ENCODE measurements at places on chromosomes 11 and 22.

GRCh38 chr11:117219995-117220394 lies 11.9 kb downstream of the PCSK7 start:
- no peak for DNase-seq

GRCh38 chr11:75502138-75502537 lies 23.6 kb downstream of the GDPD5 start:
- no peak for DNase-seq

DNA sequence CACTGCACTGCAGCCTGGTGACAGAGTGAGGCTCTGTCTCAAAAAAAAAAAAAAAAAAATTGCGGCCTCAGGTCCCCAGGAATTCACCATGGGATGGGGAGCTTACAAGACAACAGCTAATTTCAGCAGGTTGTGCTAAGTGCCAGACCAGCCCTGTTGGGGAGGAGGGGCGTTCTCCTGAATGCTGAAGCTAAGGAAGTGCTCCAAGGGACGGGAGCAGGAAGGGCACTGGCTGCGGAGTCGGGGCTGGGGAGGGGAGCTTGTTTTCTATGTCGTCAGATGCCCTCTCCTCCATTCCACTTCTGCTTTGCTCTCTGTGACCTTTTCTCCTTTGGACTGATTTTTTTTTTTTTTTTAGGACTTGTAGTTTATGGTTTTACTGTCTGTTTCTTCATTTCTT lies 4.5 kb downstream of the ADAMTS15 start:
- DNase-seq, result no peak

- no peak for DNase-seq
Measured at GRCh38 chr11:70863186-70863585, 389.2 kb downstream of the SHANK2 start.

DNA sequence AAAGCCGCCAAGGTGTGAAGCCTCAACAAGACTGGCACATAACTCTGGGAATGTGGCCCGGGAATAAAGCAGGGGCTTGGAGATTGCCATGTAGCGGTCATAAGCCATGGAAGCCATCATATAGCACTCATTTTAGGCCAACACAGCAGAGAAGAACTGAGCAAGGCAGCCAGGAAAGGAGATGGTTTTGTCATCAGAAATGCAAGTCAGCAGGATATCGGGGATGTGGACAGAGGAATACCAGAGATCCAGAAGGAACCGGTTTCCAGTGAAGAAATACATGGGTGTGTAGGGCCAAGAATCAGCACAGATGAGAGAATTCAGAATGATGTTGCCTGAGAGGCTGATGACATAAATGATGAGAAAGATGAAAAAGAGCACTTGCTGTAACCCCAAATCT lies 3.0 kb upstream of the OR9G4 start:
- no peak for DNase-seq

GRCh38 chr11:129960216-129961214 lies 42.1 kb downstream of the PRDM10 start:
- DNase-seq, result no peak

- DNase-seq, result no peak
Measured at GRCh38 chr22:19798891-19799293, 38.3 kb downstream of the TBX1 start.

DNA sequence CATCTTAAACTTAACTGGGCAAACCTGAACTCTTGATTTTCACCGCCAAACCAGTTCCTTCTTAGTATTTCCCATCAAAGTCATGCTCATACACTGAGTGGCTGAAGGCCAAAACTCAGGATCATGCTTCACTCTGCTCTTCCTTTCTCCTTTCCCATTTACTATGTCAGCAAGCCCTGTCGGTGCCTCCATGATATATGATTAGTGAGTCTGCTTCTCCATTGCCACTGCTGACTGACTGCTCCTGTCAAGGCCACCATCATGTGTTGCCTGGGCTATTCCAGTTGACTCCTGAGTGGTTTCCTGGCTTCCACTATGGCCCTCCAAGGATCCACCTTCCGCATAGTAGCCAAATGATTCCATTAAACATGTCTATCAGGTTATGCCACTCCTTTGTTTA lies 42.8 kb upstream of the AMPD3 start:
- no peak for DNase-seq

GRCh38 chr11:115606498-115607220 lies 102.4 kb upstream of the CADM1 start:
- no peak for DNase-seq

- no peak for DNase-seq
Measured at GRCh38 chr11:119461229-119461963, 38.4 kb upstream of the THY1 start.

DNA sequence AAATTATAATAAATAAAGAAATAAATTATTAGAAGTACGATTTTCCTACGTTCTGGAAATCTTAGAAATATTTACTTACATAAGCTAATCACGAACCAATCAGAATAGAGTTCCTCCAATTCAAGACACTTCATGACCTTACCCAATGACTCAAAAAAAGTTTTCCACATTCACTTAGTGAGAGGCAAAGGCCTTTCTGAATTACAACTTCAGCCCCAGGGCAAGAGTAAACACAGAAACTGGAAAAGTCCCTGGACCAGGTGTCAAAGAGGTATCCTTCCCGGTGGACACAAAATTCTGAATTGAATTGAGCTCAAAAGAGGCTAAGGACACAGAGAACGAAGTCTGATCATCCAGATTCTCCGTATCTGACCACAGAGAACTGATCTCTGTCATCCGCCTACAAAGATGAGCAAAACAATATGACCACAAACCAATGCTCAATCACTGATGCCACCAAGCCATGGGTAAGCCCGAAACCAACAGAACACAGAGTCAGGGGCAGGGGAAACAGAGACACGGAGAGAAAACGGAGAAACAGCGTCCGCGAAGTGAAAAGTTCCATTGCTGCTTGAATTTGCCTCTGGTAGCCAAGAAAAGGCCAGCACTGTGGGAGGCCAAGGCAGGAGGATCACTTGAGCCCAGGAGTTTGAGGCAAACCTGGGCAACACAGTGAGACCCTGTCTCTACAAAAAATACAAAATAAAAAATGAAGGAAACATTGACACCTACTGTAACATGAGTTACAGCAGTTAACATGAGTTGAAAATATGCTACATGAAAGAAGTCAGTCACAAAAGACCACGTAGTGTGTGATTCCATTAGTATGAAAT lies 6.8 kb downstream of the BID start:
- no peak for DNase-seq

GRCh38 chr11:66221726-66222236 lies 46.7 kb upstream of the RAB1B start:
- DNase-seq, result no peak

DNA sequence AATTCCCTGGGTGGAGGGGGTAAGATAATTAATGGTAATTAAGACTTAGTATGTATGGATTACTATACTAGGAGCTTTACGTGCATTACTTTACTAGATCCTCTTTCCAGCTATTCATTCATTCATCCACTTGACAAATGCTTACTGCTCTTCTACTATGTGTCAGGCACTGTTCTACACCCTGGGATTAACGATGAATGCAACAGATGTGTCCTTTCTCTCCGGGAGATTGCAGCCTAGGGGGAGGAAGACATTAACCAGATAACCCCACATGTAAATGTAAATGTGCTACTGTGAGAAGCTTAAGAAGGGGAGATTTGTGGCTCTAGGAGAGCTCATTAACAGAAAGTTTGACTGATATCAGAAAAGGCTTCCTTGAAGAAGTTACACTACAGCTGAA lies 1.7 kb downstream of the ANKK1 start:
- no peak for DNase-seq

DNA sequence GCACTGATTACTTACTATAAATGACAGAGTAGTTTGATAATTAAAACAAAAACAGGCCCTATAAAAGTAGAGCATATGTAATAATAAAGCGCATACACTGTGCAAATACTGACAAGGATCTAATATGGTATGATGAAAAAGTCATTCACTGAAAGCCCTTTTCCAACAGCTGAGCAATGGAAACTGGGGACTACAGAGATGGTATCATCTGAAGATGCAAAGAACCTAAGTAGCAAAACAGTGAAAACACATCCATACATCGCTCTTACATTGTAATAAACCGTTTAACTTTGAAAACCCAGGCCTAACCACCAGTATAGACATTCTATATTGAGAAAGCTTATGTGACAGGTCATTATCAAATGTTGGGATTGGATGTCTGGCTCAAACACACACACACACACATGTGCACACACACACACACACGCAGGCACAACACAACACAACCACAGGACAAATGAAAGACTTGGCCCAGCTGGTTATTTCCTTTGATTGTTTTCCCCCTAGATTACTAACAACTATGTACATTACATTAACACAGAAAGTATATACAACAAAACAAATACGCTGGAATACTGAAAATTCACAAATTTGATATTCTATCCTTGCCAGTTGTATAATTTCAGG lies 119.5 kb downstream of the APOL5 start:
- DNase-seq, result no peak

DNA sequence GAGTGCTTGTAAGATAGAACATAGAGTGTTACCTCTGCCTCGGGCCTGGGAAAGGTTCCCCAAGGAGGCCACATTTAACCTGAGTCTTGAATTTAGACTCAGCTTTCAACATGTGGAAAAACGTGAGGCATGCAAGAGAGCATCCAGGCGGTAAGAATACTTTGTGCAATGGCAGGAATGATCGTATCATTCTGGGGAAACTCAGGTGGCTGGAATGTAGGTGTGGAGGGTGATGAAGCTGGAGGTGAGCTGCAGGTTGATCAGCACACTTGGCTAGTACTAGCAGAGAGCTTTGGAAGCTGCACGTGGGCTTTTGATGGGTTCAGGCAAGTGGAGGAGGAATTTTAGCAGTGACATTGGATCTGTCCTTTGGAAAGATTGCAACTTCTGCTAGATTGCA lies 270.3 kb upstream of the RAG2 start:
- DNase-seq, result no peak

DNA sequence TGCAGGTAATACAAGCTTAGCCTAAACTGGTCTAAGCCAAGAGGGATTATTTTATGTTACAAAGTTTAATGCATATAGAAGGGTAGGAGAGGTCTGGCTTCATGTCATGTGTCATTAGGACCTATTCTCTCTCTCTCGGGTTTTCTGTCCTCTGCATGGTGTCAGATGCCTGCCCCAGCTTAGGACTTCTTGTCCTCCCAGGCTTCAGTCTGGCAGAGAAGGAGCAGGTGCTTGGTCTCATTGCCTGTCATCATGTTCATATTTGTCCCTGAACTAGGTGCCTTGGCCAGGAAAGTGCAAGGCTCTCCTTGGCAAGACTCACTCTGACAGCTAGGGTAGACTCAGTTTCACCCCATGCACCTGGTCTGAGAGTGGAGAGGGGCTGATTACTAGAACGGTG lies 126.3 kb downstream of the ADAMTS15 start:
- no peak for DNase-seq

- DNase-seq, result no peak
Measured at GRCh38 chr22:37163575-37164504, 14.1 kb upstream of the IL2RB start.

DNA sequence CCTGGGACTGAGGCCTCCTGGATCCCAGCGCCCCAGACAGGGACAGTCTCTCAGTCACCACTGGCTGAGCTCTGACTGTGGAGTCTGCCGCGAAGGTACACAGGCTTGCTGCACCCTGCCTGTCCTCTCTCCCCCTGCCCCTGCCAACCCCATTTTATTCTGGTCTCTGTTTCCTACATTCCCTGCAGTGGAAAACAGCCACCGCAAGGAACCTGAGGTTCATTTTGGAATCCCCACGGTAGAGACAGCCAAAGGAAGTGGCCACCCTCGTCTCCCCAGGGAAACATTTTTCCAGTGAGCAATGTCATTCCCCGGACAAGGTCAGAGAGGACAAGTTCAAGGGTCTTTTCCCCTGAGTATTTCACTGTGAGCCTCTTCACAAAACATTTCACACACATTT lies 56.6 kb downstream of the FBXO7 start:
- no peak for DNase-seq

DNA sequence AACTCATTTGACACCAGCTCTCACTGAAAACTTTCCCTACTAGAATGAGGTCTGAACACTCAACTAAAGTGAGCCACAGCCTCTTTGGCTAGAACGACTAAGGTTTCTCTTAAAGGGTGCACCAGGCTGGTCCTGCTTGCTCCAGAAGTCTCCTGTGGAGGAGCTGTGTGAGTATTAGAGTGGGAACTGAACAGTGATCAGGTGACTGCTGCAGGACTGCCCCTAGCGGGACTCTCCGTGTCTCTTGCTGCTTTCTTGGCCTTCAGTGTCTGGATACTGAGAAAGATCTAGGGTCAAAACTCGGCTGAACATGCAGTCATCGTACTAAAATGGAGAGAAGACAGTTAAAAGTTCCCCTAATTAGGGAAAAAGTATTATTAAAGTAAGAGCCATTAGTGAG lies 34.6 kb downstream of the FAM118A start:
- no peak for DNase-seq

DNA sequence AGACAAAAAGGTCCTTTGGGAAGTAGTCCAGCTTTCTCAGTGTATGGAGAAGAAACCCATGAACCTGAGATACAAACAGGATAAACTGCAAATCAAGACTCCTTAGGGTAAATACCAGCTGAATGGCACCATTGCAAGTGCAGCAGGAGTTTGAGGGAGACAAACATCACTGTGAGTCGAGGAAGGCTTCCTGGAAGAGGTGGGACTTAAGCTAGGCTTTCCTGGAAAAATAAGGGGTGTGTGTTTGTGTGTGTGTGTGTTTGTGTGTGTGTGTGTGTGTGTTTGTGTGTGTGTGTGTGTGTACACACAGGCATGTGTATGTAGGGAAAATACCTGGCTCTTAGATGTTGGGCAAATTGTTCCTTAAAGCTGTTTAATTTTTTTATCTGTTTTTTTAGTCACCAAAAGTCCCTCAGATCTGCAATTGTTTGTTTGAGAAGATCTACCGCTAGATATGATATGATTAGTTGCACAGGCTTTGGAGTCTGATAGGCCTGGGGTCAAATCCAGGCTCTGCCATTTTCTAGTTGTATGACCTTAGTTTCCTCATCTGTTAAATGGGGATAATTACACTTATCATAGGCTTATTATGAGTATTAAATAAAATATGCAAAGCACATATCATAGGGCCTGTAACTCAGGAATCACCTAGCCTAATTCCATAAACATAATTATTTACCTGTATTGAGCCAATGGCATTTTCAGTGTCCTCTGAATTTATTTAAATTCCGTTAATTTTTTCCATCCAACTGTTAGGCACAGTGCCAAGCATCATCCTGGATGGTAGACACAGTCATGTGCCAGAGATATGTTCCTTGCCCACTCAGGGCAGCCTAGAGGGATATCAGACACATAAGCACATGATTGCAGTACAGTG lies 85.6 kb upstream of the EED start:
- no peak for DNase-seq

- no peak for DNase-seq
Measured at GRCh38 chr11:92259861-92260260, 35.2 kb downstream of the FAT3 start.

DNA sequence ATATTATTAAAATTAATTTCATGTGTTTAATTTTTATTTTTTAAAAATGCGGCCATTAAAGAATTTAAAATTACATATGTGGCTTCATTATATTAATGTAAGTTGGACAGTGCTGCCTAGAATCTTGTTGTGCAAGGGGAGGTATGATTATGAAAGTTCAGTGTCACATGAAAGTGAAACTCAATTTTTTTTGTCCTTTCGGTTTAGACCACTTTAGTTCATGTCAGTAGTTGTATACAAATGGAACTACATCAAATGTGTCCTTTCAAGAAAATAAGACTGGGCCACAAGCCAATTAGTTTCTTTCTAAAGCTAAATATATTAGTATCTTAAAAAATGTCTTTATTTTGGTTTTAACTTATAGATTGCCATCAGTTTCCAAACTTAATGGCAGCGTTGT lies 35.7 kb downstream of the TBCEL start:
- DNase-seq, result no peak
